Stimulated activated CD8-positive, alpha-beta memory T cell treated with anti-CD3 and anti-CD28 coated beads, Interleukin-7, amount 100 ng/mL, for 48 hours (primary cell): ENCODE measurements at places on chromosomes 12 and 14.
A peak's percentile ranks its signal among the peaks of the same experiment; 100 is the strongest.

GRCh38 chr14:92555465-92556111 is 42.0 kb downstream of the RIN3 start:
- no peak for DNase-seq

DNA sequence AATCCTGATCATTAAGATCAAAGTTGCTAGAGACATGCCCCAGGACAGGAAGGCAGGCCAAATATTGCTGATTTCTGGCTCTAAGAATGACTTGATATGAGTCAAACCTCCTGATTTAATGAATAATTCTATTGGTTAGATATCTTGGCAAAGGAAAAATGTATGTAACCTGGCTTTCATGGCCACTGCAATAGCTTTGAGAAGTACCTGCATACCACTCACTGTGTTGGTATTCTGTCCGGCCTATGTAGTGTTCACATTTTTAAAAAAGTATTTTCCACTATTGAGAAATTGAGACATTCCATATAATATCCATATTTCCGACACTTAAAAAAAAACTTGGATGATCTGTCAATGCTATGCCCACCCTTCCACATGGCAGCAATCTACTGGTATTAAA is 283.1 kb upstream of the SOX5 start:
- no peak for DNase-seq

DNA sequence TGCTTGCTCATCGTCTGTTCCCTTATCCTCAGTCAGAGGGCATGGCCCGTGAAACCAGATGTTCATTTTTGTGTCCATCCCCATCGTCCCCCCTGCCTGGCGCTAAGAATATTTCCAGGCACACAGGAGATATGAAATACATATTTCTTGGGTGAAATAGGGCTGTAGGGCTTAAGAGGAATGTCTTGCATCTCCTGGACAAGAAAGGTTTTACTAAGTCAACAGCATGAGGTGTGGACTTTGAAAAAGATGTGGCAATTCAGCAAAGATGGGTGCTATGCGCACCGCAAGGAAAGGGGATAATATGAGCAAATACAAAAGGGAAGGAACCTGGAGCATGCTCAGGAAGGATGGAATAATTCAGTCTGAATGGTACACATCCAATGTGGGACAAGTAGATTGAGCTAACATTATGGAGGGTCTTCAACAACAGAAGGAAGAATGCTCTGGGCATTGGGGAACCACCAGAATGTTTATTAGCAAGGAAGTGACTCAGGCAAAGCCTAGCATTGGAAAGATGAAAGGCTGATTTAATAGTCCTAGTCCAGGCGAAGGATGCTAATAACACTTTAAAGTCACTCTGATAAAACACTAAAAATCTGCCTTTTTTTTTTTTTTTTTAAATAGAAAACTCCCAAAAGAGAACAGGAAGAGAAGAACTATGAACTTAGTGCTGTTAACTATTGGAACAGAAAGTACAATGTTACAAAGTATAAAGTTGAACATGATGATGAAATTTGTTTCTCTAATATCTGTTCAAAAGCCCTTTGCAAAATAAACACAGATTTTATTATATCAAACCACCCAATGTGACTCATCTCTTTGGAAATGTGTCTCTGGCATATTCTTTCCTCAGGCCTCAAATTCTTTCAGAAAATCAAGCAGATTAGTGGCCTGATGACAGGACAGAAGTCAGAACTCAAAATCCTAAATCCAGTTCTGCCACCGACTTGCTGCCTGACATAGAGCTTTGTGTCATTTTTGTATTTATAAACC is 449.5 kb downstream of the BCAT1 start:
- DNase-seq = no peak

DNA sequence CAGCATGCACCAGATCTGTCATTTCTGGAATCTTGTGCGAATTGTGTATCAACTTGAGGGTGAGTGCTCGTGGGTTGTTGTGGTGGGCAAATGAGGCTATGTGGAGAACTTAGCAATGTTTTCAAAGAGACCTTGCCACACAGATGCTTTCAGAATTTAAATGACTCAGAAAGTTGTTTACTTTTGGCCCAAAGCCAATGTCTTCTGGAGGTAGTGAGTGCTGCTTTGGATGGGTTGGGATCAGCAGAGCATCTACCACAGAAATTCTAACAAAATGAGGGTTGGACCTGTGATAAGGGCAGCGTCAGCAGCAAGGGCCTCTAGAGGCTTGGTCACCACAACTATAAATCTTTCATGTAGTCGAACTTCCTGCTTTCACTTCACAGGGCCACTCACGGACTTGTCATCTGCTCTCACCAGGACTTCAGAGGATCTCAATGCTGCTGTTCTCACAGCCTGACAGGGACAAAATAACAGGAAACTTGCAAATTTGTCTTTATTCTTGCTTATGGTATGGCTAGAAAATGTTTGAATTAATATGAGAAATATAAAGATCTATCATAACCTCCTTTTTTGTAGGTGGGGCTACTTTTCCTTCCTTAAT is 111.4 kb downstream of the DACT1 start:
- DNase-seq = peak; percentile 20

GRCh38 chr12:19440916-19441315 is 1.6 kb downstream of the AEBP2 start:
- no peak for DNase-seq

DNA sequence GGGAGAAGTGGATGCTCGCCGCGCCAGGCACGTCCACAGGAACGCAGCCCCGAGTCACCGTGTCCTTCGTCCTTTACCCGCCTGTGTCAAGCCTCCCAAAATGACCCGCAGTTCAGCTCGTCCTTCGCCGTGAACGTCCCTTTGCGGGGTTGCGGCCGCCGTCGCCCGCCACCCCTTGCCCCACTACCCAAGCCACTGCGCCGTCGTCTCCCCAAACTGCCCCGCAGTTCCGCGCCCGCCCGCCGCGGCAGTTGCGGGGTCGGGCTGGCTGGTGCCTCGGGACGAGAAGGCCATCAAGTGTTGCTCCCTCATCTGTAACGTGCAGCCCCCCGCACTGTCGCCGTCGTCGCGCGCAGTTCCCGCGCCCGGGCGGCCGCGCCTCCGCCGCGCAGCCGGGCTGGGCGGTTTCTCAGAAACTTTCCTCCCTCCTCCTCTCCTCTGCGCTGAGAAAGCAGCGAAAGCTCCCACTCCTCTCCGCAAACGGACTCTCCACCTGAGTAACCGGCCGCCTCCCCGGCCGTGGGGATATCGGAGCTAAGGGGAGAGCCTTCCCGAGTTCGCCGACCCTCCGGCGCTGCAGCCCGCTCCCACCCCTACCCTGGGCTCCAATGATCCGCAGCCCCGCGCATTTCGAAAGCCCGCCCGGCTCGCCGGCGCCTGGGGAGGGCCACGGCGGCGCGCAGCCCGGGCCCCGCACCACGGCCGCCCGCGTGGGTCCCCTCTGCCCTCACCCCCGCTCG is 6.7 kb downstream of the CDKN1B start:
- DNase-seq = no peak

- no peak for DNase-seq
Observed at GRCh38 chr12:15525441-15525840, 203.1 kb downstream of the PTPRO start.

GRCh38 chr12:98793121-98793520 is 148.0 kb downstream of the APAF1 start:
- no peak for DNase-seq

GRCh38 chr12:105641749-105642148 is 311.3 kb downstream of the C12orf75 start:
- DNase-seq = no peak
